ENCODE measurements at places on chromosomes 11 and 22.

DNA sequence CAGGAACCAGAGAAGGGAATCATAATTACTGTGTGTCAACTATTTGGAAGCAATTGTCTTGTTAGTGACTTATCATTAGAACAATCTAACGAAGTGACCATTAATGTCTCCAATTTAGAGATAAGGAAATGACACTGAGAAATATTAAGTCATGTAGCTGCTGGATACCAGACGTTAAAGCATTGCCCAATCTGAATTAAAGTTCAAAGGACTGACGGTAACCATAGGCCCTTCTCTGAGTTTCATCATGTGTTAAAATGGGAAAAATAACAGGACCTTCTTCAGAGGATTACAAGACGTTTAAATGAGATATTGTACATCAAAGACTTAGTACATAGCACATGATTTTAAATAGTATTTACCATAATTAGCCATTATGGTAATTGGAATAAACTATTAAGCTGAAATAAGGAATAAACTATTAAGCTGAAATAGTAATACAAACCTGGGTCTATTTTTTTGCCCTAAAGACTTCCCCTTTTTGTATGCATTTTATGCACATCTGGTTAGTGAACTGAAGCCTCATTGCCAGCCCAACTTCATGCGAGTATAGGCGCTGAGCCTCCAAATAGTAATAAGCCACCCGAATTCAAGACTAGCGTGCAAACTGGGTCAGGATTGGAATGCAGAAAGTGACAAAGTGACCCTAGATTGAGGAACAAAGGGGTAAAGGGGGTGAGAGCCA lies 41.0 kb downstream of the GLYATL1 start:
- DNase-seq: no peak

DNA sequence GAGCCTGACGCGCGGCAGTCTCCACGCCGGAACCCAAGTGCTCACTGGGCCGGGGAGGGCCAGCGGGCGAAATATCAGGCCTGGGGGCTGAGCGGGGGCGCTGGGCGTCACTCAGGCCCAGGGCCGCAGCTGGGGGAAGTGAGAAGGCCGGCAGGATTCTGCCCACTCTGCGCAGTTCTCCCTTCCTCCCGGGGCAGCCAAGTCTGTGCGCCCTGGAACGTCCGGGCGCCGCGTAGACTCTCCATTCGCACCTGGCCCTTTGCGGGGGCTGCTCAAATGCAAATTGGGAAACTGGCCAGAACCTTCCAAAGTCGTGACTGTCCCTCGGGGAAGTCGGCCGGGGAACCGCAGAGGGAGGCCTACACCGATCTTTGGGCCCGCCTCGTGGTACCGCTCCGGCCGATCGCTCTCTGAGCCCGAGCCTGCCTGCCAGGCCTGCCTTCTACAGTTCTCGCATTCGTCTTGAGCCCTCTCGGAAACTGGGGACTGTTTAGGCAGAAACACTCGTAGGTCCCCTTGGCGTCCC lies 2.2 kb upstream of the SLC6A5 start:
- DNase-seq: no peak

- no peak for DNase-seq
Measured at GRCh38 chr11:1558775-1559110, 13.3 kb downstream of the DUSP8 start.

DNA sequence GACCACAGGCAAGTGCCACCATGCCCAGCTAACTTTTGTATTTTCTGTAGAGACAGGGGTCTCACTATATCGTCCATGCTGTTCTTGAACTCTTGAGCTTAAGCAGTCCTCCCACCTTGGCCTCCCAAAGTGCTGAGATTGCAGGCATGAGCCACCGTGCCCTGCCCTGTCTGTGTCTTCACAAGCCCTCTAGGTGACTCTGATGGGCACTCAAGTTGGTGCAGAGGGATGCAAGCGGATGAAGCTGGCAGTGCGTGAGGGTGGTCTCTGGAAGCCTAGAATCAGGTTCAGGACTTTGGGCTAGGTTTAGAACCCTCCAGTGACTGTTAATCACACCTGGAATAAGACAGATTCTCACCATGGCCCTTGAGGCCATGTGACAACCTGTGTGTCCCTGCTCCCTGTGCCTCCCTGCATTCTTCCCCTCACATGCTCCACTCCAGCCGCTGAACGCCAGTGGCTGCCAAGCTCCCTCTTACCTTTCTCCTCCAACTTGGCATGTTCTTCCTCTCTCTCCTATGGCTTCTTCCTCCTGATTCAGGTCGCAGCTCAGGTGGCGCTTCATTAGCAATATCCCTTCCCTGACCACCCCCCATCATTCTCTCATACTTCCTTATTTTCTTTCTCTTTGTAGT lies 242.3 kb upstream of the TBCEL start:
- DNase-seq: no peak

- DNase-seq: no peak
Measured at GRCh38 chr11:111521135-111521534, 6.6 kb downstream of the HOATZ start.

DNA sequence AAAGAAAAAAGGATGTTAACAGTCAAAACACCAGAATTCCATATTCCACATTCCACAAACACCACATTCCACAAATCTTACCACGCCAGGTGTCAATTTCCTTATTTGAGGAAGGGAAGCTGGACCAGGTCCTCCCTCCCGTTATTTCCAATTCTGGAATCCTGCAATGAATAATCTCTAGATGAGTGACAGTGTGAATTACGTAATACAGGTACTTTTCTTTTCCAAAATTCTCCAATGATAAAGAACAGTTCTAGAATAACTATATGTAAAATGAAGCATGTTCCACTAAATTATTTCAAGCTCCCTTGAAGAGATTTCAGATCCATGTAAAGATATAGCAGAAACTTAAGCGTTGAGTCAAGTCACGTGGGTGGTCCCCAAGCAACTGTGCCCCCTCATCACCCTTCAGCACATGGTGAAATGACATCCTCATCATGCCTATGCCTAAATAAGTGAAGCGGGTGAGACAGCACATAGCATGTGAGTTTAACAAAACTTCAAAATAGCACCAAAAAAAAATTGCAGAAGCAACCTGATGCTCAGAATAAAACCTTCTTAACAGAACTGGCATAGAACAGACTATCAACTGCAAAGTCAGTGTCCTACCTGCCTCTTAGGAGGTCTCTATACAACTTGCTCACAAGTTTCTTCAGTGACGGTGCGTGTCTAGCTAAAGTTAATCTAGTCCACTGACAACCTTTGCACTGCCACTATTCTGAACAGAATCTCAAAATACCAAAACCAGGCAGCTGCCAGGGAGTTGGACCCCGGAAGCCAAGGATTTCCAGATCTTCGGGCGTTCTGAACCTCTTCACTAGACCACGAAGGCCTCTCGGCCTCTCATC lies 876 bp downstream of the NFRKB start:
- no peak for DNase-seq

- DNase-seq: no peak
Measured at GRCh38 chr11:11409901-11410300, 56.9 kb upstream of the CSNK2A3 start.

DNA sequence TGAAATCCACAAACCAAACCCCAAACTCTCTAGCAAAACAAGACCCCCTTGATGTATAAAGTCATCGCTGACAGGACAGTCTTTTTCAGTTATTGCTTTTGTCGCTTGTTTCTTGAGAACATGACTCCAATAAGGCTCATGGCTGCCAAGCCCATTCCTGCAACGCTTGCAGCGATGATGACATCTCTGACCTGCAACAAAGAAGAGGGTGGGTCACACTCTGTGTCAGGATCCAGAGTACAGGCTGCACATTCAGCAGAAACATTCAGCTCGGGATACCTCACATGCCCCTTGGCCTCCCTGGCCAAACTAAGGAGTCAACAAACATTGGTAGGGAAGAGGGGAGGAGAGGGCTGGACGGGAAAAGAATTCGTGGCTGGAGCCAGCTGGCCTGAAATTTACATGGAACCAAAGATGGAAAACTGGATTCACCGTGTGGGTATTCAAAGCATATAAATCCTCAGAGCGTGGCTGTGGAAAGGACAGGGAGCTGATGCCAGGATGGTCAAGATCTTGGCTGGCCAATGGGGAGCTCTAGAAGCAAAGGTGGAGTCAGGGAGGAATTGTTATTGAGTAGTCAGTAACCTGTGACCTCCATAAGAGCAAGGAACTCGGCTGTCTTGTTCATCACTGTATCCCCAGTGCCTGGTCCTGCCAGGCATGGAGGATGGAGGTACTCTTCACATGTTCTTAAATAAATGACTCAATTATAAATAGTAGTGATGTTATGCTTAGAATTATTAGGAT lies 11.8 kb upstream of the PLAAT2 start:
- DNase-seq: peak; percentile 24
